ENCODE measurements at places on chromosomes 7 and 10.

GRCh38 chr7:105352018-105352612 is 36.6 kb downstream of the SRPK2 start:
- DNase-seq, result peak; percentile 63

DNA sequence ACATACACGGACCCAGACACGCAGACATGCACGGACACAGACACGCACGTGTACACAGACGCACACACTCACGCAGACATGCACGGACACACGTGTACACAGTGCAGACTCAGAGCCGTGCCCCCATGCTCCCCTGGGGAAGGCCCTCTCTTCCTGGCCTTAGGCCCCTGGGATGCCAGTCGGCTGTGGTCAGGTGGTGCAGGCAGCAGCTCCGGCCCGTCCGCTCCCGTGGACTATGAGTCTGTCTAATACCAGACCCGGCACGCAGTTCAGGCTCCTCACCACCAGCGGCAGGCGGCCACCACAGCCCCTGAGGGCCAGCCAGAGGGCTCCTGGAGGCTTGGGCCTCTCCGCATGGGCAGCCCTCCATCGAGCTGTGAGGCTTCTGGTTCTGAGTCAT is 52.0 kb upstream of the NKX6-2 start:
- DNase-seq, result no peak

DNA sequence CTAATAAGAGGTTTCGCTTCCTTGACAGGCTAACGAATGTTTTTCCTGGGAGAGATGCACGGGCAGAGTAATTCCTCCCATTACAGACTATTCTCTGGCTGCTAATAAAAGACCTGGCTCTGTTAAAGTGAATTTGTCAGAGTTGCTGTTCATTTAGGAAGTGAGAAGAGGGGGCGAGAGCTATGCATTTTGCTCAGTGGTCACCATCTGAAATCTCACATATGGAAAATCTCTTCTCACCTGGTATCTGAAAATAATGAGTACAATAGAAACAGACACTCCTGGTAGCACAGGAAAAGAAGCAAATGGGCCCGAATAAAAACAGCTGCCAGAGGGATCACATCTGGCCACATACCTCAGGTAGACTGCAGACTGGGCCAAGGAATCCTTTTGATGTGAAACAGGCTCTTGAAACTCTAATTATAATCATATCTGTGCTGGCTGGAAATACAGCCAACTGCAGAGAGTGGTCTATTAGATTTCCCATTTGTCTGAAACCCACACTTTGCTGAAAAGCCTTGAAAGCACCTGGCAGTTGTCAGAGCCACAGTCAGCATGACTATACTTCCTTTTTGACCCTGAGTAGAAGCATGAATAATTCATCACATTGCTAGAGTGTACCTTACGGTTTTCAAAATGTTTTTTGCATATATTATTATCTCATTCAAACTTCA is 33.6 kb downstream of the AOAH start:
- DNase-seq, result no peak

GRCh38 chr7:23467806-23468525 is 2.3 kb downstream of the IGF2BP3 start:
- DNase-seq, result no peak

DNA sequence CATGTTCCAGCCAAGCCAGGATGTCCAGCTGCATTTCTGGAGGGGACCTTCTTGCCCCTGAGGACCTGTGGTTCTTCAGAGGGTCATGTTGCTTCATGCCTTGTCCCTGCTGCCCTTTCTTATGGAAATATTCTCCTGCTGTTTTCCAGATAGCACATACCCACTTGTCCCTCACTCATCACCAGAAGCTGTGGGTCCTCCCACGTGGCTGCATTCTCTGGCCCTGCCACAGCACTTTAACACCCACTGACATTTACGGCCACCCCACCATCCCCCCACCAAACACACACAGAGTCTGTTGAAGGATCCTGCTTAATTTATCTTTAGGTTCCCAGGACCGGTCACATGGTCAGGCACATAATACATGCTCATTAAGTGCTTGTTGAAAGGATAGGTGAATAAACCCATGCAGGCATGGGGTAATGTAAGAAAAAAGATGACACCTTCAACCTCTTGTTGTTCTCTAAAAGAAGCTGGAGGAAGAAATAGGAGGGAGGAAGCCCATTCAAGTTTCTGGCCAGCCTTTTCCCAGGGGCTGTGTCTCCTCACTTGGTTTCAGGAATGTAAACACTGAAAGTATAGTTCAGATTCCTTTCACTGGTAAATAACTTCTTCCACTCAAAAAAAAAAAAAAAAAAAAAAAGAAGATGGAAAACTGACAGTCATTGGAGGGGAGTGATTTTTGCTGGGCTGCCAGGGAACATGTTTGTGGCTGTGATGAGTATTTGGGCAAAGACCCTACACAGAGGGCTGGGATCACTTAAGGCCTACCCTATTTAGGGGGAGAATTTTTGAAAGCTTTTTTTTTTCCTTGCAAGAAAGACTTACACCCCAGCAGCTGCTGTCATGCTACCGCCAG is 19.8 kb upstream of the BMPER start:
- no peak for DNase-seq

DNA sequence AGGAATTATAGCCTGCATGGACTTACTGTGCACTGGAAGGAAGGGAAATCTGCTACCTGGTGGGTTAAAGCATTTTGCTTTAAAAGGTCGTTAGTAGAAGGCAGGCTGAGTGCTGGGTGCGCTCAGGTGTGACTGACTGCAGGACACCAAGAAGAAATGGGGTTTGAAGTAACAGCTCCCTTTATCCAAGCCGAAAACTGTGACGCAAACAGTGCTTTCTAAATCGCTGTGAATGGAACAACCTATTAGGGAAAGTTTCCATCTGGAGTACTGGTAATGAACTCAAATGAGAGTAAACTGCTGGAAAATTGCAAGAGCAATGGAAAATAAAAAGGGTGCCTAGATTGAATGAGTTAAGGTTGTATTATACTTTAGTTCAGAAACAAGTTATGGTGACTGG is 95.3 kb downstream of the CNNM2 start:
- DNase-seq, result no peak

GRCh38 chr10:112182784-112183328 is 709 bp downstream of the GPAM start:
- DNase-seq, result no peak

DNA sequence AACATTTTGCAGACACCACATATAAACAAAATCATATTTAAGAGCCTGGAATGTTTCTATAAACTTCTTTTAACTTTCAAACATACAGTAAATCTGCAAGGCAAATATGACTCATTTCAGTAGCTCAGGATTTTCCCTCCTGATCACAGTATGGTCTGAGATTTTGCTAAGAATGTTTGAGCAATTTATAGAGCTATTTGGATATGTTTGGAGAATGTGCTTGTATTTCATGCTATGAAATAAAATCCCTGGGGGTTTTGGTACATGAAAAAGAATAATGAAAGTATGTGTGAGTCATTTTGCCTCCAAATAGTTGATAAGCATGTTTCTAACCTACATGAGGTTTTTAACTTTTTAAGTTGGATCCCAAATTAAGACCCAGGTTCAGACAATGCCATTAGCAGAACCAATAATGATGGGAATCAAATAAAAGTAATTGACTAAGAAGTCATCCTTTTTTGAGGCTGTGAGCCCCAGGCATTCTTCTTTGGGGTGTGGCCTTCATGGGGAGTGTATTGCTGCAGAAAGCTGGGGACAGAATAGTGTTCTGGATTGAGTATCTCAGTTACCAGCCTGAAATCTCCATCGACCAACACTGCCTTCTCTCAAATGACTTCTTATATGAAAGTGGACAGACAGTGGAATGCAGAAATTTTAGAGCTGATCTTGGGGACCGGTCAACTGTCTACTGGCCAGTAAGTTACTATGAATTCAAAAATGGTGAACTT is 66.1 kb upstream of the AGBL3 start:
- DNase-seq, result no peak

All from urothelium cell line (cell line).